ENCODE measurements at places on chromosomes 11 and 22.
A peak's percentile ranks its signal among the peaks of the same experiment; 100 is the strongest.

- no peak for DNase-seq
Measured at GRCh38 chr22:21651521-21652009, 9.5 kb downstream of the SDF2L1 start.

DNA sequence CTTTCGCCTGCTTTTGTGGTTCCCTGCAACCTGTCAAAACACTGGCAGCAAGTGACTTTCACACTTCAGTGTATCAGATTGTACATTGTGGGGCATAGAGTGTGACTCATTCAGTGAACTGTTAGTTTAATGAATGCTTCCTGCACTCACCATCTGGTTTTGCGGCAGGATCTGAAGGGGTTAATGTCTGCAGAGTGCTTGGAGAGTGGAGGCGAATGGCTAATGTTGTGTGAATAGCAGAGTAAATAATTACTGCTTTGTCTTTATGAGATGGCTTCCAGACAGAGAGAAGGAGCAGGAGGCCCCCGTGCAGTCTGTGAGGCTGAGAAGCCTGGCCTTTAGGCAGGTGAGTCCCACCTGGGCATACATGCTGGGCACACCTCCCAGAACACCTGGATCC, 454.3 kb upstream of the KIRREL3 start:
- no peak for DNase-seq

DNA sequence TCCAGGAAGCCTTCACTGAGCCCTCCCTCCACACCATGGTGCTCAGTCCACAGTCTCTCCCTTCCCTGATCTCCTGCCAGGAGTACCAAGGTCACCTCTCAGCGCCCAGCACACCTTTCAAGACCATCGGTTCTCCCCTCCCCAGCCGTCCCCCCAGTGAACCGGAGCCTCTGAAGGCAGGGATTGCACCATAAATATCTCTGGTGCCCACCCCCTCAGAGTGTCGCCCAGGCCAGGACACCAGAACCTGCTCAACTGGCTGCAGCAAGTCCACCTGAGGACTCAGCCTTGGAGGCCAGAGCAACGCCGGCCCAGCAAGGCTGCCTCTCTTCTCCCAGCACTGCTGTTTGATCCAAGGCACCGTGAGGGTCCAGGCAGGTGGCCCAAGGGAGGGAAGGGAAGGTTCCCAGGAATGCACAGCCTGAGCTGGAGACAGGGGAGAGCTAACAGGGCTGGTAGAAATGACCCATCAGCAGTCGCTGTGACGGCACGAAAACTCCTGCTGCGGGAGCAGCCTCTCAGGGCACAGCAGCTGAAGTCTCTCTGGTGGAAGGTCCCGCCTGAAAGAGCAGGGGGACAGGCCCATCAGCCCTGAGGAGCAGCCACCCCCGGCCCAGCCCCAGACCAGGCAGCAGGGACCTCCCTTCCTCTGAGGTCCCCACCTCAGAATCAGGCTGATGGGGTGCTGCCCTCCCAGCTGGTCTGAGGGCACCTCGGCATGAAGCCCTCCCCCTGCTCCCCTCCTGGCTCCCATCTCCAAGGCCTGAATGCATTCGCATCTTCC, 80.3 kb downstream of the BUD13 start:
- DNase-seq, result peak; percentile 55

DNA sequence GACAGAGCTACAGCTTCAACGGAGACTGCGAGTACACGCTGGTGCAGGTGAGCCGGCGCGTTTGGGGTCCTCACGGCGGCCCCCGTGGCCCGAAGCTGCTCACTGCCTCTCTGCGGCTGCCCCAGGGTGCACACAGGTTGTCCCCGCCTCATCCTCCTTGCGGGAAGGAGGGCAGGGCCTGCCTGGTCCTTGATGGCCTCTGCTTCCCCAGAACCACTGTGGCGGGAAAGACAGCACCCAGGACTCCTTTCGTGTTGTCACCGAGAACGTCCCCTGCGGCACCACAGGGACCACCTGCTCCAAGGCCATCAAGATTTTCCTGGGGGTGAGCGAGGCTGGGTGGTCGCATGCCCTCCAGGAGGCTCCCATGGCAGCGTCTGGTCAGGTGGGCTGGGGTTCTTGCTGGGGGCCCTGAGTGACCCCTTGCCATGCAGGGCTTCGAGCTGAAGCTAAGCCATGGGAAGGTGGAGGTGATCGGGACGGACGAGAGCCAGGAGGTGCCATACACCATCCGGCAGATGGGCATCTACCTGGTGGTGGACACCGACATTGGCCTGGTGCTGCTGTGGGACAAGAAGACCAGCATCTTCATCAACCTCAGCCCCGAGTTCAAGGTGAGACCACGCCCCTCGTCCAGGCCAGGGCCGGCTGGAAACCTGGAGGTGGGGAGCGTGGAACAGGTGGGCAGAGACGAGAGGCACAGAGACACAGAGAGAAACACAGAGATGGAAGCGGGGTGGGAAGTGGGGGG, 19.4 kb downstream of the MUC5AC start:
- no peak for DNase-seq

DNA sequence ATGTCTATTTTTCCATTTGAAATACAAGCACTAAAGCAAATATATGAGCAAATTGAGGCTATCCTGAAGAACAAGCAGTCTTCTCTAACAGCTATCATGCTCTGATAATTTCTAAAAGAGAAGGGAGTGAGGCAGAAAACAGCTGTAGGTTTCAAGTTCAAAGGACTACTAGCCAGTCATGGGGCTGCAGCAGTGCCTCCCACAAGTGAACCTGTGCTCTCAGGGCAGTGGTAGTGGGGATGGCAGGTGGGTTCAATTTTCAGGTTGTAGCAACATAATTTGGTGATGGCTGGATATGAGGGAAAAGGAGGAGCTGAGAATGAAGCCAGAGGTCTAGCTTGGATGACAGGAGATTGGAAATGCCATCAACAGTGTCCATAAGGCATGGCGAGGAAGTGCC, 93.5 kb upstream of the ARHGAP20 start:
- no peak for DNase-seq

GRCh38 chr11:123454060-123454651, 24.1 kb downstream of the GRAMD1B start:
- no peak for DNase-seq

DNA sequence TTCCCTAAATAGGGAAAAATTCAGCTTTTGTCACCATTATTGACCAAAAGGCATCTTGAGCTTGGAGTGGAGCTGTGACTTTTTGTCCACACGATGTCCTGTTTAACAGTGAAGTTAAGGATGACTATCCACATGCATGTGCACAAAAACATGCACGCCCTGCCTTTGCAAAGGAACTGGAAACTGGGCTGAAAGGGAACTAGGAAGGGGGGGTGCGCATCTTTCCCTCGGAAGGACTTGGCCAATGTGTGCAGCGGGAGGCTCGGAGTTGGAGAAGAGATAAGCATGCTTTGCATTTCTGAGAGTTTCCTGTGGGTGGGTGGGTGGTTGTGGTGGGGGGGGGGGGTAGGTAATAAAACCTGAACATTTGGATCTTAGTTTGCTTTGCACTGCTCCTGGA, 411 bp upstream of the KIRREL3 start:
- DNase-seq, result no peak

DNA sequence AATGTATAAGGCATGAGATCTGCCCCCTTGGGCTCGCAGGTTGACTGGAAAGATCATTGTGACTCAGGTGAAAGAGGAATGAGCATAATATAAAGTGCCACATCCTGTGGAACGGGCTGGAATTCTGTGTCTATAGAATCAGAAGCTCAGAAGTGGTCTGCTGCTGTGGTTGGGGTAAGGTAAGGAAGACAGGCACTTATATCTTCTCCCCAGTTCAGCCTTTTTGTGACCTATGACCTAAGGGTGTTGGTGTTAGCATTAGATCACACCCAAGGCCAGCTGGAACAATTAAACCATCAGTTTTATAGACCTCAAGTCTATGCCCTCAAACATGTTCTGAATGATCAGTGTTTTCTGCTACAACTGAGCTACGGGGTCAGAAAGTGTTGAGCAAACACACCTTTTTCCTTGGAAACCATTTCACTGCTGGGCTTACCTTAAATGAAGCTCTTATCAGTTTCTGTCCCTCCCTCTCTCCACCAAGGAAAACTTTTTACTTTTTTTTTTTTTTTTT, 15.7 kb upstream of the POU2AF3 start:
- DNase-seq, result no peak

Data from sigmoid colon (tissue), 7 donors.